ENCODE measurements at places on chromosomes 2 and 18.

DNA sequence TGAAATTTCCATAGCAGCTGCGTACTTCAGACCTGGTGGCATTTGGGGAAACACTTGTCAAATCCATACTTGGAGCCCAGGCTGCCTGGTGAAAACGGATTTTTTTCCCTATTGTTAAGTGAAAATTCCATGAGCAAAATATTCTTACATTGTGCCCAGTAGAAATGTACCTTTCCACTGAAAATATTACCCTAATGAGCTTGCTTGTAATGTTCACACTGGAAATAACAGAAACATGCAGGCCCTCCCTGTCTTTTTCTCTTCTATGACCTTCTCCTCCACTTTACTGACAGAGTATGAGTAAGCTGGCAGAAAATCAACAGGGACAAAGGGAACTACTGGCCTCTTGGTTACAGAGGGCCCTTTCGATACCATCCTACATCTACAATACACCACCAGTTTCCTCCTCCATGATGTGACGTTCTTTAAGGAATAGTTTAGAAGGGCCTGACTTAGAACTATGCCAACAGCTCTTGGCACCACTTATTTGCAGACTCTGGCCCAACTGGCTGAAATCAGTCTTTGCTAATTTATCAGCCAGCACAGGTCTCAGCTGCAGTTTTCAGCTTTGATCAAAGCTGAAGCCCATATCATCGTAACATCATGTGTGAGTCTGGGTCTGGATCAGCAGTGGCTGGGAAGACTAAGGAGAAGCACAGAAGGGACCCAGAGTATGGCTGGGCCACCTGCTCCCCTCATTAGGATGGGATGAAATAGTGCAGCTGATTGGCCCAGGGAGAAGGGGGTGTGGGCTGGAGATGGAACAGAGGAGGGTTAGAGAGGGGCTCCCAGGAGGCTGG, 272.2 kb upstream of the ID2 start:
- DNase-seq, result no peak

DNA sequence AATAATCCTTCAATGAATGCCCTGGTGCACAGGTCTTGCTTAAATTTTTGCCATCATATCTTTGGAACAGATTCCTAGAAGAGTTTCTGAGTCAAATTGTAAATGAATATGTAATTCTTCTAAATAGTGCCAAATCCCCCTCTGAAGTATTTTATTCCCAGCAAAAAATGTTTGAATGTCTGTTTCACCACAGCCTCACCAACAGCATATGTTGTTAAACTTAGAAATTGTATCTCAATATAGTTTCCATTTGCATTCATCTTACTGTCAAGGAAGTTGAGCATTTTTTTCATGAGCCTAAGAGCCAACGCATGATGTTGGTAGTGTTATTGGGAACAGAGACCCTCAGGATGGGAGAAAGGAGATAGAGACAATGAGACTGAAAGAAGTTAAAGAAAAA, 86.8 kb upstream of the IL1R2 start:
- no peak for DNase-seq

DNA sequence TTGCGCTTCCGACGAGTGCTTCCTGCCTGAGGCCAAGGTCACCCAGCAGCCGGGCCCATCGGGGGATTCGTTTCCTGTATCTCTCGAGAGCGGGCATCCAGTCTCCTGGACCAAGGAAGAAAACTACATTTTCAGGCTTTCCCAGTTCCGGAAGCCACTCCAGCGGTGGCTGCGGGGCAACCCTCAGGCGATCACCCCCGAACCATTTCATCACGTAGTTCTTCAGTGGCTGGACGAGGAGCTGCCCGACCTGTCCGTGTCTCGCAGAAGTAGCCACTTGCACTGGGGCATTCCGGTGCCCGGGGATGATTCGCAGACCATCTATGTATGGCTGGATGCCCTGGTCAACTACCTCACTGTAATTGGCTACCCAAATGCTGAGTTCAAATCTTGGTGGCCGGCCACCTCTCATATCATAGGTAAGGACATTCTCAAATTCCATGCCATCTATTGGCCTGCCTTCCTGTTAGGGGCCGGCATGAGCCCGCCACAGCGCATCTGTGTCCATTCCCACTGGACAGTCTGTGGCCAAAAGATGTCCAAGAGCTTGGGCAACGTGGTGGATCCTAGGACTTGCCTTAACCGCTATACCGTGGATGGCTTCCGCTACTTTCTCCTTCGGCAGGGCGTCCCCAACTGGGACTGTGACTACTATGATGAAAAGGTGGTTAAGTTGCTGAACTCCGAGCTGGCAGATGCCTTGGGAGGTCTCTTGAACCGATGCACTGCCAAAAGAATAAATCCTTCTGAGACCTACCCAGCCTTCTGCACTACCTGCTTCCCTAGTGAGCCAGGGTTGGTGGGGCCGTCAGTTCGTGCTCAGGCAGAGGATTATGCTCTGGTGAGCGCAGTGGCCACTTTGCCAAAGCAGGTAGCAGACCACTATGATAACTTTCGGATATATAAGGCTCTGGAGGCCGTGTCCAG, 1.0 kb downstream of the MARS2 start:
- DNase-seq, result no peak

- DNase-seq, result no peak
Observed at GRCh38 chr2:41598161-41598894, 449.5 kb upstream of the PKDCC start.

DNA sequence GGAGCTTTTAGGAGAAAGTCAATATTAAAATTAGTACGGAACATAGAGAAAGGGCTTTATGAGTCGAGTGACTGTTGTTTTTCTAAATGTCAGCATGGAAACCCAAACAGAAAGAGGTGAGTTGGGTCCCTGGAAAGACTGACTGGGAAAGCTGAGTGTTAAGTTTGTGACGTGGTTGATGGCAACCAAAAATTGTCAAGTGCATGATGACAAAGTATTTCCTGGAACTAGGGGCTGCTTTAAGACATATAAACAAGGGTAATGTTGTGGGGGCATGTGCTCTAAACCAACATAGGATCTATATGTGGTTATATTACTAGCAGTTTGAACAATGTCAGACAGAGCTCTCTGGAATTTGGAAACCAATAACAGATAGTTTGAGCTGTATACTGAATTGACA, 50.9 kb upstream of the GPD2 start:
- DNase-seq, result no peak

DNA sequence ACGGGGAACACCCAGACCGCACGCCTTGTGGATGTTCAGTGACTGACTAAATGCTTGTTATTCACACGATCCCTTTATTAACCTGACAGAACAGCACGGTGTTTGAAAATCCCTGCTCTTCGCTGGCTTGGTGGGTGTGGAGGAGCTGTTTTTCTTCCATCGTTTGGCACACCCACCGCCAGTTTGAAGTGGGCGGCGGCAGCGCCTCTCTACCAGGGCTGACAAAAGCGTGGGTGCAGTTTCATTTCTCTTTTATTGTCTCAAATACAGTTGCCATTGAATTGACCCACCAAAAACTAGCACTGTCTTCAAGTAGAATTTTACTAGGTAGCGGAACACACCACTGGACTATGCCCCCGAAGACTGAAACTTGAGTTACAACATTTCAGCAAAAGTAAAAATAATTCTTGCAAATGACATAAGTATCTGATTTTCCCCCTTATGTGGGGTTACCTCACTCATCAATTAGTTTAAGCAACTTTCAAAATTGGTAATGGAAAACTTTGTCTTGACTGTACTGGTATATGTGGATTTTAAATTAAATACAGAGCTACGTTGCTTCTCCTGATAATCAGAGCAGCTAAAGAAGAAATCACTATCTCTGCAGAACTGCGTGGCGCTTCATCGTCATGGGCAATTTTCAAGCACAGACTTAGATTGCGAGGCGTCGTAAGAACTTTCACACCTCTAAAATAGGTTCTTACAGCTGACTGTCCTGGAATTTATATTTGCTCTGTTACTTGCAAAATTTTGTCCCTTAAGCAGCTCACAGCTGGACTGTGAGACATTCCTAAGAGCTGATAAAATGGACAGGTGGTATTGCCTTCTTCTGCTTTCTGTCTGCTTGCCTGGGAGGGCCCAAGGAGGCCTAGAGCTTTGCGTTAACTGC, 60.9 kb downstream of the LDLRAD4 start:
- DNase-seq, result no peak

- no peak for DNase-seq
Observed at GRCh38 chr18:58862851-58863538, 1.7 kb upstream of the ZNF532 start.

GRCh38 chr2:159671047-159671446, 41.3 kb upstream of the MARCHF7 start:
- no peak for DNase-seq

DNA sequence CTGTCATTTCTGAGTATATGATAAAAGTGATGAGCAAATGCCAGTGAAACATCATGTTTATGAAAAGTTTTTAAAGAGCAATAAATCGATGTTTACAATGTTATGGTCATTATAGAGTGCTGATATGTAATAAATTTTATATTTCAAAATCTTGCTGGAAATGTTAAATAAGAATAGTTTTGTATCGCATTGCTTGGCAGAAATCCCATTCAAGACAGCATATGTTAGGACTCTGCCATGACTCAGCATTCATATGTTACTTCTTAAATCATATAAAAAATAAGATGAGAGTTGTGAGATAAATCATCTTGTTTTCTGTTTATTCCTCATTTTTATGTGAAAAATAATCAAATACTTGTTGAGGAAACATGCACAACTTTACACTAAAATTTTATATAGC, 949.9 kb upstream of the NRXN1 start:
- DNase-seq, result no peak

- peak; percentile 33 for DNase-seq
Observed at GRCh38 chr18:33577685-33578517, at the start of gene ASXL3. Gene ASXL3 (plus strand): TSS chr18:33578219. CDS start chr18:33578632, 413 bp downstream.

DNA sequence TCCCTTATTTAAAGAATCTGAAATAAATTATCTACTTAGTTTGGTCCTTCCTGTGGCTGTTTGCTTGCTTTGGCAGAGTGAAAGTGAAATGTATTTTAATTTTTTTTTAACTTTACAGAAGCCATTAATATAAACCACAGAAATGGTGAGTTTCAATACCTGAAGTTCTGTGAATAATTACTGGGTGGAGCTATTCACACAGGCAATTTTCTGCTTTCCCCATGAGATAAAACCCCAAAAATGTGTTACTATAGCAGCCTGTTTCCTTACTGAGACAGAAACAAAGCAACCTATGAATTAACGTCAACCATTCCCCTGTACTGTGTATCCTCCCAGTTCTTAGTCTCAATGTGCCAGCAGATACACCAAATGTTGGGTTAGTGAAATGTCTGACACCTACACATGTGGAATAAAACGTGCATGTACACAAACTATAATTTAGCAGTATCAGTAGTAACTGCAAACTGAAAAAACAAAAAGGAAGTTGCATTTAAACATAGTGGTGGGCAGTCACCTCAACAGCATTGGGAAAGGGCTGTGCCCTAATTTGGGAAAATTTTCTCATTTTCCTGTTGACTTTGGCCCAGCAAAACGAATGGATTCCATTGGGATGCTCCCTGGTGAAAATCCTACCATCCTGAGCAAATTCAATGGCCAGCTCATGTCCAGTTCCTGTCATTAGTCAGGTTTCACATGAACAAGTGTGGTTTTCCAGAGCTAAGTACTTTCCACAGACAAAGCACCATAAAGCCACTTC, 73.1 kb upstream of the RMDN2 start:
- no peak for DNase-seq

- DNase-seq, result no peak
Observed at GRCh38 chr2:195360242-195360641, 296.8 kb upstream of the SLC39A10 start.

DNA sequence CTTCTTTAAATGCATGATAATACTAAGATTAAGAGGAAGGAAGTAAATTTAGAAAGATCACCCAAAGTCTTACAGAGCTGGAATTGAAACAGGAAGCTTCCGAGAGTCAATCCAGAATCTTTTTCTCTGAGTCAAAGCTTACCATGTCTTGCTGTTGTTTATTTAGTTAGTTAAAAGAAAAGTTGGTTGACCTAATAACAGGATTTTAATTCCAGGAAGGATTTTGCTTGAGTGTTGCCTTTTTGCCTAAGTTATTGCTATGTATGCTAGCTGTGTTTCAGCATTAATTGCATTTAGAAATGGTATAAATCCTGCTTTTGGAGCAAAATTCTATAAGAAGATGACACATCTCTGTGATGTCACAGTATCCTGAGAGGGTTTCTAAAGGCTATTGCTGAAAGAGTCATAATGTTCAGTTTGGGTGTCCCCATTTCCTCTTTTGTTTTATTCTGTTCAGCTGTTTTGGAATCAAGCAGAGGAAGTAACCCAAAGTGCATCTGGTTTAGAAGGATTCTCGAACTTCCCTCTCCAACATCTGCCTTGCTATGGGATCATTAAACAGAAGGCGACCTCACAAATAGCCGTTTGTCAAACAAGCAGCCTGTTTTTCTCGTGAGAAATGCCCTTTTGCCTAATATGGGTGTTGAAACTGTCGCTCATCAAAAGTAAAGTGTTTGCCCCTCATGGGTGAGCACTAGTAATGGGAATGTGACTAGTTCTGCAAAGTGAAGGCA, 271.5 kb upstream of the MMADHC start:
- DNase-seq, result no peak

DNA sequence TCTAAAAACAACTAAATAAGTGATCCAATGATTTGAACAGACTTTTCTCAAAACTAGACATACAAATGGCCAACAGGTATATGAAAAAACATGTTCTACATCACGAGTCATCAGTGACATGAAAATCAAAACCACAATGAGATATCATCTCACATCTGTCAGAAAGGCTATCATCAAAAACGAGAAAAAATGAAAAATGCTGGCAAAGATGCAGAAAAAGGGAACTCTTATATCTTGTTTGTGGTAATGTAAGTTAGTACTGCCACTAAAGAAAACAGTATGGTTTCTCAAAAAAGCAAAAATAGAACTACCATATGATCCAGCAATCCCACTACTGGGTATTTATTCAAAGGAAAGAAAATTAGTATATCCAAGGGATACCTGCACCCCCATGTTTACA, 255.3 kb upstream of the FBXO11 start:
- no peak for DNase-seq

DNA sequence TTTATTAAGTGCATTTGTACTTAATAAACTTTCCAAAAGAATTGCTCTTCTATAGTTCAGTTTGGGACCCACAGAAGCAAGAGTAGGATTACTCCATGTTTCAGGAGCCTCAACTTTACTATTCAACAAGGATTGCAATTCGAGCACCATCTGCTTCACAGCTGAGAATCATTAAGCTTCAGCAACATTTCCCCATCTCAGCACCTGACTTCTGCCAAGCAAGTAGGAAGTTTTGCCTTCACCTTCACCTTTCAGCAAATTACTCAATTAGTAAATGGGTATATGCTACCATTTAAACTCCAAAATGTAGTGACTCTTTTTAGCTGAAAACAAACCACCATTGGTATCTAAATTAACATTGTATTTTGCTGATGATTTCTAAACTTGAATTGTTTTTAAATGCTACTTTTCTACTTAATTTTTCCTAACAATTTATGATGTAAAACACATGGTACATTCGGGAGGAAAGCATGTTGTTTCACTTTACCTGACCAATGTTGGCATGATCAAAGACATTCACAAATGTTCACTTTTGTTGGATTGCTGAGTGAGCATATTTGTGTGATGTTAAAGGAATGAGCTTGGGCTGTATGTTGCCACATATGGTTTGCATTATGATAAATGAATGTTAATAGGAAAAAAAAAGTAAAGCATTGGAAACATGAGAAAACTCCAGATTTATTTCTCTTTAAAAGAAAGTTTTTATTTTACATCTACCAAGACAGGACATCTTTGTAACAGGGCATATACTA, 159.2 kb downstream of the GULP1 start:
- DNase-seq, result no peak

GRCh38 chr2:239187464-239188253, 213.2 kb downstream of the HDAC4 start:
- DNase-seq, result no peak

GRCh38 chr2:179332903-179333302, 68.3 kb upstream of the SESTD1 start:
- no peak for DNase-seq

GRCh38 chr2:42663828-42664227, 95.4 kb downstream of the MTA3 start:
- DNase-seq, result no peak
